ENCODE measurements at places on chromosomes 6 and 20. TPM values are rescaled to one million over a fixed set of nuclear protein-coding genes. Genes with fewer than 3 reads are reported as not detected.

Gene ZNF322
- 18.5 TPM for total RNA-seq

Gene ATAT1
- total RNA-seq: 22.2 TPM

Gene RFX6
- total RNA-seq: not detected

Gene SCRT2
- not detected for total RNA-seq

Gene HLA-DPA1
- total RNA-seq: 2.0 TPM

Gene ADGB
- total RNA-seq: not detected

Gene SLPI
- total RNA-seq: not detected

Gene PSMF1
- 292 TPM for total RNA-seq

GRCh38 chr6:140846503-140847261 is 1286.0 kb upstream of the GJE1 start:
- peak; percentile 75 for DNase-seq

DNA sequence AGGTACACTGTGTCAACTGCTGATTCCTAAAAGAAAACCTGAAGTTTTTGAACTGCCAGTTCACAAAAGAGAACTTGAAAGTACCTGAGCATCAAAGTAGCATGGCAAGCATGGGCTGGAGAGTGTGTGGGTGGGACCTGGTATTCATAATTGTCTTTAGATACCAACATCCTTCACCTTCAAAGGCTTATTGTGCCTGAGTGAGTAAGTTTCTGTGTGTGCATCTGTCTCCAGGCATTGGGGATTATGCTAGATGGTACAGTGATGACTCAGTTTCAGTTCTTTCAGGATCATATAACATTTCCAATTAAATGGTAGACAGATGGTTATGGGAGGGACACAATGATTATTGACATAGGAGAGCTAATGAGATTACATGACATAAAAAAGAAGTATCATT is 238.5 kb downstream of the ZFAND3 start:
- peak; percentile 78 for DNase-seq

DNA sequence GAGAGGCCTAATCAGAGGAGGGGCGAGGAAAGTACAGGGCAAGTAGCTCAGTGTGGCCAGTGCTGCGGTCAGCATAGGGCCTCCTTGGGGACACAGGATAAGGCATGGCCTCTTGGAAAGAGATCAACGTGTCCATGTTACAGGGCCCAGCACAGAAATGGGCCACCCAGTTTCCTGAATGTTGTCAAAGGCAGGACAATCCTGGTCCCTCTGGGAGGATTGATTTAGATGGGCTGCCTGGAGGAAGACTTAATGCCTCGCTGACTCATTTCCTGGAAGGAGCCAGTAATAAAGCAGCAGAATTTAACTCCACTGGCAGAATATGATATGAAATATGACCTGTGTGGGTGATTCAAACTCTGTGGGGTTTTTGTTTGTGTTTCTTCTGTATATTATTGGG is 16.6 kb downstream of the DDO start:
- peak; percentile 43 for DNase-seq

GRCh38 chr20:64102647-64103354 is 4.6 kb downstream of the NPBWR2 start:
- no peak for DNase-seq

DNA sequence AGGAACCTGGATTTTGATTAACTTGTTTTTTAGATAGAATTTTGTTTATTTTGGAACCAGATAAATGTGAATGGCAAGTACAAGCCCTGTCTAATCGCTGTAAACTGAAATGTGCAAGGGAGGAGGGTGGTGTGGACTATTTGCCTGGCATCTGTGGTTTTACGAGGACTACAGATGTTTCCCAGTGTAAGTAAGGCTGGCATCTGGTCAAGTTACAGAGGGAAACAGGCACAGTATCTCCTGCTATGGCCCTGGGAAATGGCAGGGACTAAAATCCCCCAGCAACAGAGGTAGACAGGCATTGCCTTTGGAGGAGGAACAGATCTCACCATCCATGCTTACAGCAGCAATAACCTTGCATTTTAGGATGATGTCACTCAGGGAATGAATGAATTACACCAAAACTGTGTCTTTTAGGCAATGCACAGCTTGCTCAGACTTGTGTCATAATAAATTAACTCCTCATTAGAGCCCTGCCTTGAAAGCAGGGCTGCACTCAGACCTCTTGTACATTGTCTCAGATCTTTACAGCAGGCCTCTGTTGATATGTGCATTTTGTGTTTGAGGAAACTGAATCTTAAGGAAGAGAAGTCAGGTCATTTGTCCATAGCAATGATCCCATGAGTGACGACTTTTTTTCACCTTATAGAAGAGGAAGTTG is 96.2 kb downstream of the TCP11 start:
- DNase-seq: peak; percentile 18

DNA sequence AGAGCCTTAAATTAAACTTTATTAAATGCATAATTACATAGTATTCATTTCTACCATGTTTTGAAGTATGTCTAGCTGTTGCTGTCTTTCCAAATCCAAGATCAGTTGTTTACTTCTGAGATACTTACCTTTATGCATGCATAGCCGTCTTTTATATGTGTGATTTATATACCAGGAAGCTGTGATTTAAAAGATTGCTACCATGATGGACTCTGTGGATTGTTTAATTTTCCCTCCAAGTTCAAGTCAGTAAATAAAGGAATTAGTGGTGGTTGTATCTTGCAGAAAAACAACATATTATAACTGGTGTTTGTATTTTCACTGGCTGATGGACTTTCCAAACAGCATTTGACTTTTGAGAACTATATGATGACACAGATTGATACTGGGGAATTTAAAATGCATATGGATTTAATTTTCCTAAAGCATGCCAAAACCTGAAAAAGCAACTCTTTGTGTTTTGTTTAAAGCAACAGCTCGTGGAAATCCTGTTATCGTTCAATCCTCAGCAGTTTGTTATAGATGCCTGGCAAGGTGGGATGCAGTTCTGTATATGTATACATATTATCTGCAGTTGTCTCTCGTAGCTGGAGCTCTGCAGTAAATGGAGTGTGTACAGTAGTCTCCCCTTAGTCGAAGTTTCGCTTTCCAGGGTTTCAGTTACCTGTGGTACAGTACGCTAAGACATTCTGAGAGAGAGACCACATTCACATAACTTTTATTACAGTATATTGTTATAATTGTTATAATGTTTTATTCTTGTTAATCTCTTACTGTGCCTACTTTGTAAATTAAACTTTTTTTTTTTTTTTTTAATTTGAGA is 77.1 kb downstream of the CBFA2T2 start:
- no peak for DNase-seq

DNA sequence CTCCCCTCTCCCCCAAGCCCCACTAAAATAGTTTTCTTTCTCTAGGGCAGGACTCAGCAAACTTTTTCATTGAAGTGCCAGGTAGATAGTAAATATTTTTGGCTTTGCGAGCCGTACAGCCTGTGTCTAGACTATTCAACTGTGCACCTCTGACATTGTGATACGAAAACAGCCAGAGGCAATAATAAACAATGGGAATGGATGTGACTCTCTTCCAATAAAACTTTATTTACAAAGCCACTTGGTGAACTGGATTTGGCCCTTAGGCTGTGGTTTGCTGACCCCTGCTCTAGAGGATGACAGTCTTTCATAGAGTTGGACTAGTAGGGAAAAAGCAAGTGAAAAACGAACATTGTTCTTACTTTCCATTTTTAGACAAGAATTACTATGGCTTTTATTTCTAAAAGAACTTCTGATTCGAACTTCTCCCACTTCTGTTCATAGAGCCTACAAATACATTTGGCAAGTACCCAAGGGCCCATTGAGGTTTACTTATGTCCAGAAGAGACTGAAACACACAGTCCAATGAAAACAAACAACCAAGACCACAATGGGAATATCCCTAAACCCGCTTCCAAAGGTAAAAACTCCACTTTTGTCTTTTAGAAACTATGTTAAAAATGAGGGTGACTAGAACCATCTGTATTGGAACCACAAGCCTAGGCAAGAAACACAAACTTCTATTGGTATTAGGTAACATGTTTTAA is 46.4 kb upstream of the CDKAL1 start:
- DNase-seq: peak; percentile 50

DNA sequence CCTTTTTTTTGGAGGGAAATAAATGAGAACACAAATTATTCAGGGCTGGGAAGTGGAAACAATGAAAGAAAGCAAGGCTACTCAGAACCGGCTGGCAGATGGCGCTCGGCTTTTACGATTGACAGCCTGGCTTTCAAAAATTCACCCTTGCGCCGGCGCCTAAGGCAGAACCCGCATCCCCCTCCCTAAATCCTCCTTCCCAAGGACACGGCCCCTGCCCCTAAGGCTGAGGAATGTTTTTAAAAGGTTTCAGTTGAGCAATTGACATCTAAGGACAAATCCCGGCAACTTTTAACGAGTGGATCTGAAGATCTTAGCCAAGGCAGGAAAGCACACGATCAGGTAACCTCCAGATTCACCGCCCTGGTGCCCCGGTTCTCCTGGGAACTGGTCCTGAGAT is 16.3 kb downstream of the GNAS start:
- peak; percentile 36 for DNase-seq

DNA sequence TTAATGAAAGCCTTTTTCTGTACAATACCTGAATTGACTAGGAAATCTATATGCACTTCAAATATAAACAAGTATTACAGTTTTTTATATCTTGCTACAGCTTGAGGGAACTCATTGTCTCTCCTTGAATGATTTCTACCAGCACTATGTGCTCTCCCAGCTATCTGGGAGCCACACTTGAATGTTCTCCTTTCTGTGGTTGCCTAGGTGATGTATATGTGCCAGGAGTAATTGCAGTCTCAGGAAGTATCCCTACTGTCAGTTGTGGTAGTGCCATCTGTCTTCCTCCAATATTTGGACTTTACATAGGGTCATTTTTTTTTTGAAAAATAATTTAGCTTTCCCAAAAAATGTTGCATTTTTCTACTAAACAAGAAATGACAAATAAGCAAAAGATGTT is 288.0 kb upstream of the PLCB4 start:
- DNase-seq: no peak

DNA sequence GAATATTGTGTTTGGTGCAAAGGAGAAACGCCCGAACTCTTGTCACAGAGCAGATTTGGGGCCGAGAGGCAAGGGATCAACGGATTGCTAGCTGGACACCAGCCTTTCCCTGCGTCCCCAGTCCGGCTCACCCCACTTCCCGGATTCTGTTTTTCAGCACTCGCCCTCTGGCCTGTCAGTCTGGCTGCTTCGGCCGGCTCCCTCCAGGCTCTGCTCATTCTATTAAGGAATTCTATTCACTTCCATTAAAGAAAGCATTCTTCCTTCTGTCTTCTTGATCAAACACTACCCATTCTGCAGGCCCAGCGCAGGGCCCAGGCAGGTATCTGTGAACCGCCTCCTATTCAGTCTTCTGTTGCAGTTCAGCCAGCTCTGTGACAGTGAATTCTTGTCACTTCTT is 91.7 kb downstream of the RNF182 start:
- DNase-seq: no peak

DNA sequence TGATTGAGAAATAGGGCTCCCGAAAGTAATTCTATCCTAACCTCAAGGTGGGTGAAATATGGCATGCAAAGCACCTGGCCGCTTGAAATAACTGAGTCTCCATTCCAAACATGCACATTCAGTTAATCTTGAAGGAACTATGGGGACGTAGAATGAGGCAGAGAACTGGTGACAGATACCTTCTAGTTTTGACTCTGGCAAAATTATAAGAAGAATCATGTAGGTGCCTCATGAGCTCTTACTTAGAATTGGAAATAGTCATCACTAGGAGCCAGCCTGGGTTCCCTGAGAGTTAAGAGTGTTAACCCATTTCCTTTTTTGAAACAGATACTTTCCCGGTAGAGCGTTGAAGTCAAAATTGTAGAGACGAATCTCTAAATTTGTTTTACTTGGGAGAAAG is 49.3 kb downstream of the RPF2 start:
- no peak for DNase-seq

DNA sequence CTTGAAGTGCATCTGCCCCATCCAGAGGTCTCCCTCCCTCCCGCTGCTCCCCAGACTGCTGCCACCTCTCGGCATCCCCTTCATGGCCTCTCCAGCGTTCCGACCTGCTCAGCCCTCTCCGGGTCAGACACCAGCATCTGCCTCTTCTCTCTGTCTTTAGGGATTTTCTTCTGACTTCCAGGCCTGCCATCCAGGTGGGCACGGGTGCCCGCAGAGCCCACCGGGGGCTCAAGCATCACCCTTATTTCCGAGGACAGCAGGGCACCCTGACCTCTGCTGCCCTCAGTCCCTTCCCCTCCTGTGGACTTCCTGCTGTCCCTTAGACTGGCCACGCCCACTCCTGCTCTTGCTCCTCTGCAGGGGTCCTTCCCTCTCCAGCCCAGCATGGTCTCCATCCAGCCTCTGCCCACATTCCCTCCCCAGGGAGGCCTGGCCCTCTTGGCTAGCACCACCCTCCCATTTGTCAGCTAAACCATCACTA is 3.3 kb downstream of the NPEPL1 start:
- DNase-seq: no peak

GRCh38 chr6:28296520-28297060 is 15.2 kb downstream of the PGBD1 start:
- no peak for DNase-seq

DNA sequence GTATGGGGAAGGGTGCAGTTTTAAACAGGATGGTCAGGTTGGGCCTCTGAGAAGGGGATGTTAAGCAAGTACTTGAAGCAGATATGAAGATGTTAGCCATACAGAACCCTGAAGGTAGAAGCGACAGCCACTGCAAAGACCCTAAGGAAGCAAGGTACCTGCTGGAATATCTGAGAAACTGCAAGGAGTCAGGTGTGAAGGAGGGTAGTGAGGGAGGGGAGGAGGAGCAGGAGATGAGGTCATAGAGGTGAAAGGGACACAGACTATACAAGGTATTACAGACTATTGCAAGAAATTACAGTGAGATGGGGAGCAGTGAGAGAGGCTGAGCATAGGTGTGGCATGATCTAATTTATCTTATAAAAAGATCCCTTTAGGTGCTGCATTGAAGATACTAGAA is 22.2 kb upstream of the DEFB112 start:
- no peak for DNase-seq

GRCh38 chr6:2558861-2559801 is 191.6 kb downstream of the MYLK4 start:
- DNase-seq: no peak

GRCh38 chr20:63079971-63080370 is 73.2 kb upstream of the BHLHE23 start:
- no peak for DNase-seq

- DNase-seq: no peak
Observed at GRCh38 chr20:37414224-37415035, 68.5 kb downstream of the SRC start.

GRCh38 chr20:24566656-24567055 is 97.2 kb downstream of the SYNDIG1 start:
- DNase-seq: no peak

DNA sequence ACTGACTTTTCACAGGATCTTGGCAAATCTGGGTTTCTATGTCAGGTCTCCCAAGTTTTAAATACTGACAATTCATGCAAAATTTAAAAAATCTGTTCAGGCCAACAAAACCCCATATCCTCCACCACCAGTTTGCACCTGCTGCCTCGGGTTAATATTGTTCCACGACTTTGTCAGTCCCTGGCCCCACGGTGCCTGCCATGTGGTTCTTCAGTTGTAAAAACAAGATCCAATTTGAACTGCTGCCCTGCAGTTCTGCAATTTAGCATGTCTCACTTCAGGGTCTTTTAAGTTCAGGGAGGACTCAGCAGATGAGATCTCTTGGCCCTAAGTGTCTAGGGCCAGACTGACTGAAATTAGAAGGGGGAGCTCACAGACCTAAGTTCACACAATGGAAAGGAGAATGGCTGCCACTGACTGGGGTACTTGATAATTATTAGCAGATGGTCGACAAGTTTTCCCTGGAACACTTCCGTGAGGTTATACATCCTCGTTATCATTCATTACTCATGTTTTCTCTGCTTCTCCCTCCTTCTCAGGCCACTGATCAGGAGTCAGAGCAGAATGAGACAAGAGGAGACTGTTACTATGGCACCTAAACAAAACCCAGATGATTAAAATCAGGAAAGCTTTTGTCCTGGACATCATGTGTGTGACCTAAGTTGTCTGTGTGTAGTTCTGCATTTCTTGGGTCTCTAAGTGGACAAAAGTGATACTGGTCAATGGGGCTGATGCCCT is 223.6 kb downstream of the KIF16B start:
- peak; percentile 42 for DNase-seq

Data from M059J (cell line).